A549 treated with AZD2906 at 1 μM for 4 hours (cell line): ENCODE measurements at places on chromosomes 5 and 9. TPM values are rescaled to one million over a fixed set of nuclear protein-coding genes. Genes with fewer than 3 reads are reported as not detected.

PCAT7 gene
- 0.43 to 0.76 TPM (median 0.55 TPM) in 5 replicates for total RNA-seq

OLFM1 gene
- total RNA-seq: 9.1 to 10.9 TPM (median 9.8 TPM) in 5 replicates

PCDHGA9 gene
- total RNA-seq: 0.03 to 0.05 TPM (median 0.05 TPM) in 5 replicates

PCA3 gene
- total RNA-seq: not detected in 5 replicates

FAM78A gene
- 0.21 to 0.32 TPM (median 0.28 TPM) in 5 replicates for total RNA-seq

FGF18 gene
- total RNA-seq: 2.2 to 4.0 TPM (median 3.2 TPM) in 5 replicates

OR1J4 gene
- total RNA-seq: not detected in 5 replicates

SAXO1 gene
- not detected in 5 replicates for total RNA-seq

CETN3 gene
- 16.1 to 25.2 TPM (median 21.6 TPM) in 5 replicates for total RNA-seq

AGXT2 gene
- total RNA-seq: not detected in 5 replicates

FOXD4 gene
- 0.13 to 0.57 TPM (median 0.37 TPM) in 5 replicates for total RNA-seq

PCDHB3 gene
- total RNA-seq: 0.02 to 0.03 TPM (median 0.02 TPM) in 3 of 5 replicates, not detected in the others

NR6A1 gene
- total RNA-seq: 1.4 to 2.0 TPM (median 1.7 TPM) in 5 replicates

FAM221B gene
- not detected in 5 replicates for total RNA-seq

CCDC192 gene
- total RNA-seq: not detected in 5 replicates

TMEM174 gene
- total RNA-seq: not detected in 5 replicates

CAMK2A gene
- 0.56 to 0.80 TPM (median 0.69 TPM) in 5 replicates for total RNA-seq

MARCOL gene
- total RNA-seq: not detected in 5 replicates

TAL2 gene
- 0.12 to 0.51 TPM (median 0.14 TPM) in 3 of 5 replicates, not detected in the others for total RNA-seq

PURA gene
- total RNA-seq: 4.8 to 6.5 TPM (median 5.3 TPM) in 5 replicates

LHX6 gene
- 3.1 to 3.8 TPM (median 3.3 TPM) in 5 replicates for total RNA-seq

IRGM gene
- 0.06 to 0.18 TPM (median 0.11 TPM) in 4 of 5 replicates, not detected in the other for total RNA-seq

SLC36A3 gene
- not detected in 5 replicates for total RNA-seq

UBE2R2 gene
- 42.2 to 44.7 TPM (median 42.5 TPM) in 5 replicates for total RNA-seq

SHB gene
- total RNA-seq: 28.0 to 44.4 TPM (median 40.8 TPM) in 5 replicates

PCDHB13 gene
- 0.03 to 0.08 TPM (median 0.06 TPM) in 5 replicates for total RNA-seq
